ENCODE measurements at places on chromosomes 7 and 10. TPM values are rescaled to one million over a fixed set of nuclear protein-coding genes. Genes with fewer than 3 reads are reported as not detected.
A peak's percentile ranks its signal among the peaks of the same experiment; 100 is the strongest.

DNA sequence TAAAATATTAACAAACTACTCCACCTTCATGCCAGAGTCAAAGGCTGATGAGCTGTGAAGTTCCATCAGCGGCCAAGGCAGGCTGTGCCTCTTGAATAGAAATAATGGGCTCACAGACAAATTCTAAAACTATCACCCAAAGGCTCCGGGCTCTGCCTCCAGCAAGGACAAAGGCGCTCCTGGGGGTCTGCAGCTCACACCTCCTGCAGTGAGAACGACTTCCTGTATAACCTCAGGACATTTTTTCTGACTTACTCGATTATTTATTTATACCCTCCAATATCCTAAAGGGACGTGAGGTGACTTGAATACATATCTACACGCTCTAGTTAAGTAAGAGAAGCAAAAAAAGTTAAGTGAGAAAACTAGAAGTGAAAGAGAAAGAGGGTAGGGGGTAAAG, 500.7 kb downstream of the CCSER2 start:
- no peak for DNase-seq

GRCh38 chr7:33040803-33041516, 21.6 kb downstream of the NT5C3A start:
- peak; percentile 84 for DNase-seq

- no peak for DNase-seq
These were observed 103.4 kb downstream of the PRTFDC1 start for GRCh38 chr10:24849051-24849450.

GRCh38 chr7:151684408-151685175, 164.9 kb upstream of the RHEB start:
- DNase-seq, result no peak

DNA sequence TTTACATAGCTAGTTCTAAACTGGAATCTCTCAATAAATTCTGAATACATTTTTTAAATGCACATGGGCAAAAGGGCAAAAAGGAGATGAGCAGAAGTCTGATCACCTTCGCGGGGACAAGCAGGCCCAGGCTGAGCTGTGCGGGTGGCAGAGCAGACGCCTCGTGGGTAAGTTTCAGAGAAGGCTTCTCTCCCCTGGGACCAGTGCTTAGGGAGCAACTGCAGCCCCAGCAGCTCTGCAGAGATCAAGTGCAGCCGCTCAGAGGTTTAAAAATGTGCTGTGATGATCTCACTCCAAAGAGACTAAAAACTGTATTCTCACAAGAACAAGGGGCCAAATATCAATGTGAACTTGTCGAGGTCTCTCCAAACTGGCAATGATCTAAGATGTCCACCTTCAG, 264.3 kb upstream of the RNF32 start:
- no peak for DNase-seq

GRCh38 chr7:140047197-140047596, 15.6 kb downstream of the PARP12 start:
- DNase-seq, result no peak

DNA sequence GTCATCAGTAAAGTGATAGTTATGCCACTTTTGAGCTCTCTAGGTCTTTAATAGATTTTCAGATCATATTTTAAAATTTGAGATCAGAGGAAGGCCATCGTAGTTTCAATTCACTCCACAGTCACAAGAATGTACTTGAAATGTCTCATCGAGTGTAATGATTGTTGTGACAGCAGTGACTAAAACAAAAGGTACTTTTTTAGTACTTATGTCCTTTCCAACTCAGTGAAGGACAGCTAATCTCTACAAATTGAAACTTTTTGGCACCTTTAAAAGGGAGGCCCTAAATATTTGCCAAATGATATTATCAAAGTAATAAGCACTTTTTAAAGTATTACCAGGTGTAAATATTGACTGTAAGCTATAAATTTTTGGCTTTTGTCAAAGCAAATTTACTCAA, 702.9 kb upstream of the GRM3 start:
- no peak for DNase-seq

DNA sequence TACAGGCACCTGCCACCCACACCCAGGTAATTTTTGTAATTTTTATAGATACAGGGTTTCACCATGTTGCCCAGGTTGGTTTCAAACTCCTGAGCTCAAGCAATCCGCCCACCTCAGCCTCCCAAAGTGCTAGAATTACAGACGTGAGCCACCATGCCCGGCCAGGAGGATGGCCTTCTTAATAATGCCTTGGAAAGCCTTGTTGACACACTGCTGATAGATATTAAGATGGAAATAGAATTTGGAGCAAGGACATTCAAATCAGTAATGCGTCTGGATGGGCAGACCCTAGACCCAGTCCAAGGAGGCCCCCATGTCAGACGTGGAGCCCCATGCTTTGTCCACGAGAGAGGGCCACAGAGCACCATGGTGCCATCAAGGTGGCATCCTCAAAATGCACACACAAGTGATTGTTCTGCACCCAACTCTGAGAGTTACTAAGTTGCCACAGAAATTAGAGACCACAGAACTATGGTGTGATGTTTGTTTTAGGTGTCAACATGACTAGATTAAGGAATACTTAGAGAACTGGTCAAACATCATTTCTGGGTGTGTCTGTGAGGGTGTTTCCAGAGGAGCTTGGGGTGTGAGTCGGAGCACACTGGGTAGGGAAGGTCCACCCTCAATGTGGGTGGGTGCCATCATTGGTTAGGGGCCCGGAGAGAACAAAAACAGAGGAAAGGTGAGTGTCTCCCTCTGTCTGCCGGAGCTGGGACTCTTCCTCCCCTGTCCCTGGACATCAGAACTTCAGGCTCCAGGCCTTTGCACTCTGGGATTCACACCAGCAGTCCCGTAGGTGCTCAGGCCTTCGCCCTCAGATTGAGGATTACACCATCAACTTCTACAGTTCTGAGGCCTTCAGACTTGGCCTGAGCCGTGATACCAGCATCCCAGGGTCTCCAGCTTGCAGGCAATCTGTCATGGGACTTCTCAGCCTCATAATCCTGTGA, 34.5 kb downstream of the EBF3 start:
- no peak for DNase-seq

GRCh38 chr10:133013463-133013862, 71.1 kb upstream of the CFAP46 start:
- DNase-seq, result no peak

GRCh38 chr7:43869867-43870240, 537 bp upstream of the MRPS24 start:
- DNase-seq, result peak; percentile 44

DNA sequence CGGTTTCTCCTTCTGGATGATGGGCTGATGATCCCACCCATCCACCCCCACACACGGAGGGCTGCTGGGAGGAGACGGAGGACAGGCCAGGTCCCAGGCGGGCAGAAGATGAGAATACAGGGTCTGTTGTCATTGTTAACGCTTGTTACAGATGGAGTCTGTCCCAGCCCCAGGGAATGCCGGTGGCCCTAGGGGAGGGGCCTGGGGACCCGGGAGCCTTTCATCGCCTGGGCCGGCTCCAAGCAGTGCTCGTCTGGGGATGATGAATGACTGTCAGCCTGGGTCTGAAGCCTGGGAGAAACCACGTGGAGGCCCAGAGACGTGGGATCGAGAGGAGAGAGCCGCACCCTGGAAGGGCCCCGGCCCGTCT, 69.2 kb downstream of the UNCX start:
- DNase-seq, result no peak

GRCh38 chr7:132655131-132655727, 79.0 kb upstream of the PLXNA4 start:
- DNase-seq, result peak; percentile 85

DNA sequence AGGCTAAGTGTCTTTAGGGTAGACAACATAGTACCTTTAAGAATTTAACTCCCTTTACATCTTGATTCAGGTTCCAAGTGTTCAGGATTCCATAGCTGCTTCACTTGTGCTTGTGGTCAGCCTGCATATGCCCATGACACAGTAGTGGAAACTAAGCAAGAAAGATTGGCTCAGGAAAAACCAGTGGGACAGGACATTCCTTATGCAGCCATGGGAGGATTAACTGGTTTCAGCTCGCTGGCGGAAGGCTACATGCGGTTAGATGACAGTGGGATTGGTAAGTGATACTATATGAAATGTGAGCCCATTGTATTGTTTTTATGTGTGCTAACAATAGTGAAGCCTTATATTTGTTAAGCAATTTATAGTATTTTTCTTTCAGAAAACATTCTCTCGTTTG, 11.3 kb downstream of the FAM221A start:
- DNase-seq, result no peak

DNA sequence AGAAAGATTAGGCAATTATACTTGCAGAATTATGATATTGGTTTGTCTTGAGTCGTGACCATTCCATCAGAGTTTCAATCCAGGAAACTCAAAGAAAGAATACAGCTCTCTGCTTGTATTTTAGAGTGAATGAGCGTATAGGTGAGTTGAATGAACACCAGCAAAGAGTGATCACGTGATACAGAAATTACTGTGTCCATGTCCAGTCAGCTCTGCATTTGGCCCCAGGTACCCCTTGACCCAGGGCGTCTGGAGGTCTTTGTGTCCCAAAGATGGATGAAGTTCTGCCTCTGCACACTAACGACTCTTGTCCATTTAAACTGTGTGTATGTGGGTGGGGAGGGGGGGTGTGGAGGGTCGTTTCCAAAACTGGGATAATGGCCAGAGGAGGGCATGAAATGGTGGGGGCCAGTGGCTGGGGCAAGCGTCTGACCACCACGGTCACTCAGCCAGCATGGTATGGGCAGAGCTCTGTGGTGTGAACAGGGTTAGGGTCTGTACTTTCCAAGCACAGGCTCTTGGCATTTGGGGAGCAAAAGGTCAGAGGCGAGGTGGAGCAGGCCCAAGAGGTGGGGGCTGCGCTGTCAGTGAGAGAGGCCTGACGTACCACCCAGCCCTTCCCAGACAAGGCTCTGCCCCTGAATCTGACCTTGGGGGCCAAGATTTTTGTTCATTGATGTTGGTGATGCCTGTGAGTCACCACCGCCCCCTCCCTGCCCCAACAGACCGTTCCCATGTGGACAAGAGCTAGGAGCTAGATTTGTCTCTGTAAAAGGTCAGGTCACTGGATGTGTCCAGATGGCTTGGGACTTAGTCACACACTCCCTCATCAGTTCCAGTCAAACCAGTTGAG, 1.4 kb downstream of the PTPRE start:
- DNase-seq, result no peak

DNA sequence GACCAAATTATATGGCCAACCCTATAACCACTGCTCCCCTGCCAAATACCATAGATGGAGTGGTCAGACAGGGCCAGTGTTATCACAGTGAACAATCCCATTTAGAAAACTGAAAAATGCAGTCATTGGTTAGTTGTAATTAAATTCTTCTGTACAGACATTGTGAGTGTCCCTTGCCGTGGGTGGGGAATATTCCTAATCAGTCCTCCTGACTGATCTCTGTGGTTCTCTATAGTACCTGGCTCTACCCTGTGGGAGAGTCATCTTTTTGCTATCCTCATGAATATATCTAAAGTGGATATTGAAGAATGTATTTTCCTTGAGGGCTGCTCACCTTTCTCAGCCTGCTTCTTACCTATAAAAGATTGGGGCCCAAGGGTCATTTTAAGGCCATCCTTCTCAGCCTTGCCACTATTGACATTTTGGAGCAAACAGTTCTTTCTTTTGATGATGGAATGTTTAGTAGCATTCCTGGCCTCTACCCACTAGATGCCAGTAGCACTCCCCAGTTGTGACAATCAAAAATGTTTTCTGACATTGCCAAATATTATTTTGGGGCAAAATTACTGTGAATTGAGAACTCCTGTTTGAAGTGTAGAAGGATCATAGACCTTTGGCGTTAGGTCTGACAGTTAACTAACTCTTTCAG, 110.2 kb downstream of the MAPK8 start:
- no peak for DNase-seq

GRCh38 chr7:86664486-86664885, 20.8 kb downstream of the GRM3 start:
- no peak for DNase-seq

DNA sequence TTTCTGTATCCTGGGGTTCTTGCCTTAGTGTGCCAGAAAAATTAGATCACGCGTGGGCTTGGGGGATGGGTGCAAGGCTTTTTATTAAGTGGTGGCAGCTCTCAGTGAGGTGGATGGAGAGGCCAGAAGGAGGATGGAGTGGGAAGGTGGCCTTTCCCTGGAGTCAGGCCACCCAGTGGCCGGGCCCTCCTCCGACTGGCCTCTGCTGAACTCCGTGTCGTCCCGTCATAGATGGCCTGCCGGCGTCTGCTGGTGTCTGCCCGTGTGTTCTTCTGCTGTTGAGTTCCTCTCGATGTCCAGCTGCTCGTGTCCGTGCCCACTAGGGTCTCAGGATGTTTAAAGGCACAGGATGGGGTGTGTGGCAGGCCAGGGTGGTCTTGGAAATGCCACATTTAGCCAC, 4.0 kb upstream of the ZNF746 start:
- DNase-seq, result no peak

The SRPK2 gene
- total RNA-seq, result 43.3 TPM

The GRID2IP gene
- 0.10 TPM for total RNA-seq

The STOX1 gene
- total RNA-seq, result 0.38 TPM

The ZP3 gene
- 32.6 TPM for total RNA-seq
